ENCODE measurements at places on chromosomes 13 and 19.

DNA sequence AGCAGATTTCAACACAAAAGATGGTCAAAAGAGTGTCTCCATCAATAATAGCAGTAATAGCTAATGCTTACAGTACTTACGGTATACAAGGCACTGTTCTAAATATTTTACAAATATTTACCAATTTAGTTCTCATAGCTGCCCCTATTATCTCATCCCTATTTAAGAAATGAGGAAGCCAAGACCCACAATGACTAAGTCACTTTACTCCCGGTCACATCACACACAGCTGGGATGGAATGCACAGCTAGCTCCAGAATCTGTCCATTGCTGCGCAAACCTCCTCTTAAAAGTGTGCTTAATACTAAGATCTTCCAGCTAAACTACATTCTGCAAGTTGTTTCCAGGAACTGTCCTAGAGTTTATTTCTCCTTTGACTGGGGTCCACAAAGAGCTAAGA, 63.4 kb downstream of the RAP2A start:
- no peak for DNase-seq

DNA sequence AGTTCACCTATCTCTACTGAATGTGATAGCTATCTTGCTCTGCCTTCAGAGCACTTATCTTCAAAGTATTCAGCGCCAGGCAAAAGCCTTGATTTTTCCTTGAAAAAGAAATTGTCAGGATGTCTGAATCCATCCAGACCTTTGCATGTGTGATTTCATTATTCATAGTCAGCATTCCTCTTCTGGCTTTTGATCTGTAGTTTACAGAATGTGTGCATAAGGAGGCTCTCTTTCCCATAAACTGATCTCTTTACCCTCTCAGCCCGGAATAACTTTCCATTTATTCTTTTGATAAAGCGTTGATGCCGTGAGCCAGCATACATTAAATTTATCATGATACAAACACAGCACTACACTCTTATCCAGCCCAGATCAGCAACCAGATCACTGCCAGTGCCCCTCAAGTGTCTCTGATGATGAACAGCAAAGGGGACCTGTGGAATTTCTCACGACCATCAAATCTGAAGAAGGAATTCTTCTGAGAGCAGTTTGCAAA, 130.8 kb downstream of the DNAJC15 start:
- DNase-seq, result no peak

- DNase-seq, result no peak
These were observed 22.8 kb upstream of the LRP3 start for GRCh38 chr19:33171222-33171795.

GRCh38 chr19:12797141-12797587, 4.4 kb downstream of the PRDX2 start:
- no peak for DNase-seq

GRCh38 chr13:24648983-24649687, 31.1 kb upstream of the ATP12A start:
- DNase-seq, result no peak

DNA sequence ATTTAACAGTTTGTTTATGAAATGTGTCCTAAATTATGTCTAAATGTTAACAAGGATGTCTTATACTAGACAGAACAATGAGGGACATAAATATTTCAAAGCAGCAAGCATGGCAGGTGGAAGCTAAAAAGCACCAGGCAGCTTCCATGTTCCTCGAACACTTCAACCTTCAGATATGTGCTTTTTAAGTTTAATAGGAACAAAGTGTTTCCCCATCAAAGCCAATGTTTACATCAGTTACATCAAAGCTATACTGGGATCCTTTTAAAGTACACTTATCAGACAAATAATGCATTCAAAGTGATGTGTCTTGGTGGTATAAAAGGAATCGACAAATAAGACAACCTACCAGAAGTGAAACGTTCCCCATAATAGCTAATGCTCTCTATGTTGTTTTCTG, 2841.1 kb upstream of the PCDH20 start:
- no peak for DNase-seq

DNA sequence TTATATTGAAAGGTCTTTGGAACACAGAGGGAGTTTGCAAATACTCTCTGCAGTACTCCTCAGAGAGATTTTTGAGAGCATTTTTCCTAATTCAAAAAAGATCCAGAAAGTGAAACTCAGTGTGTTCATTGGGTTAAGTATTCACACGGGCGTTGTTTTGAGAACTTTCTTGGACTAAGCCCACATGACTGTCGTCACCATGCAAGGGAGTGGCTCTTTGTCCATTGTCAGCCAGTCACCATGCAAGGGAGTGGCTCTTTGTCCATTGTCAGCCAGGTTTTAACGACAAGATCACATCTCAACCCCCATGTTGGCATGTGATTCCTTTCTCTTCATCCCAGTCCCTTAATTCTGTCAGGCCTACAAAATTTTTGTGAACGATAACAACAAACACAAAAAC, 81.2 kb upstream of the STK24 start:
- DNase-seq, result no peak

DNA sequence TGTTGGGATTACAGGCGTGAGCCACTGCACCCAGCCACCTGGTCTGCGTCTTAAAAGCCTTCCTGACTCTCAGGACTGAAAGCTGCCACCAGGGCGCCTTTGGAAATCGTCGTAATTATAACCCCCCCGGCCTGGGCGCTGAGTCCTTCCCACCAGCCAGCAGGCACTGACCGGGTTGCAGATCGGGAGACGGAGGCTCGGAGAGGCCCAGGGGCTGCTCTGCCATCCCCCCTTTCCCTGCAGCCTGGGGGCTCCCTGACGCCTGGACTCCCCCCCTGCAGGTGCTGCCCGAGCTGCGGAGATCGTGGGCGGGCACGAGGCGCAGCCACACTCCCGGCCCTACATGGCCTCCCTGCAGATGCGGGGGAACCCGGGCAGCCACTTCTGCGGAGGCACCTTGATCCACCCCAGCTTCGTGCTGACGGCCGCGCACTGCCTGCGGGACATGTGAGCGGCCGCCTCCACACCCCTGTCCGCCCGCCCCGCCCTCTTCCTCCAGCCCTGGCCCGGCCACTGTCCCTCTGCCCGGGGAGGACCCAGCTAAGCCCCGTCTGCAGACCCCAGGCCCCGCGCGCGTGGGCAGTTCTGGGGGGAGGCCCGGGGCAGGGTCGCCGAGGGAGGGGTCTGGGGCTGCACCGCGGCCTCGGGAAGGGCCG, 2.5 kb downstream of the PRTN3 start:
- peak; percentile 54 for DNase-seq

All from Caco-2 (cell line).